Stimulated activated CD8-positive, alpha-beta memory T cell treated with anti-CD3 and anti-CD28 coated beads, Interleukin-15, amount 100 ng/mL, for 48 hours (primary cell): ENCODE measurements at places on chromosomes 13 and 19.

GRCh38 chr19:4007836-4008539 lies 452 bp downstream of the PIAS4 start:
- DNase-seq, result no peak

DNA sequence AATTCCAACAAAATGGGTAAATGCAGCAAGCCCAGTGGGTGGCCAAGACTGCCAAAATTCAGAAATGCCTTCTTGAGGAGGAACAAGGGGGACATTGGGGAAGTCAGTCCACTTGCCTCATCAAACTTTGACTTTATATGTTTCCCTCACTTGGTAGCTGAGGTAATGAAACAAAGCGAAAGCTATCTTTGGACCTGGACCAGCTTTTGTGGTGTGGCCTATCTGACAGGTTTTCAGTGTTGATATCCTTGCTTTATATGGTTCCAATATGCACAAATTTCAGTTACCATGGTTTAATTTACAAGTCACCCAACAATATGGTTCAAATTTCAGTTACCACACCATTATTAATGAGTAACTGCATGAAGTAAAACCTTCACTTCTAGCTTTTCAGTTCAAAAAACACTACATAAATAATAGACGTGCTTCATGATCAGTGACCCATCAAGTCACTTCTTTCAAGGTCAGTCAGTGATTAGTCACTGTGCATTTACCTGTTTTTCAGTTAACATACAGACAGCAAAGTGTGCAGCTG lies 17.7 kb upstream of the POU4F1 start:
- DNase-seq, result no peak

DNA sequence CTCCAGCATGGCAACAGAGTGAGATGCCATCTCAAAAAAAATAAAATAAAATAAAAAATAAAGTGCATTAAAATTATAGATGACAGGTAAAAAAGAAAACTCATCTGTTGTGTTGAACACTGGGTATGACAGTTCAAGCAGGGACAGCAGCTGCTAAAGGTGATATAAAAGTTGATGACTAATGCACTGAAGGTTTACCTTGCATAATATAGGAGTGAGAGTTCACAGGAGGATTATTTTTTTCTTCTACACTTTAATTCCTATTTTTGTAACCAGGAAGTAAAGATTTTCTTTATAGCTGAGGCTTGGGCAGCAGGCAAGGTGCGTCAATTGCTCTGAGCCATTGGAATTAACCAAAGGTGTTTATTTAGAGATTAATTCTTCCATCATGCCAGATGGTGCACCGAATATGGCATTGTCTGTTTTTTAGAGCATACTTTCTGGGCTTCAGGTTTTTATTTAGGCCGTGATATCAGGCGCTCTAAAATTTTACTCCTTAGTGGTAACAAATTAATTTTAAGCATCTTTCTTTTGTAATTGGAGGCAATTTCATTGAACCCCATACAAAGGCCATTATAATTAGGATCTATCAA lies 337.0 kb upstream of the SLC10A2 start:
- no peak for DNase-seq

- no peak for DNase-seq
Measured at GRCh38 chr13:94559222-94559795, 36.6 kb downstream of the TGDS start.

DNA sequence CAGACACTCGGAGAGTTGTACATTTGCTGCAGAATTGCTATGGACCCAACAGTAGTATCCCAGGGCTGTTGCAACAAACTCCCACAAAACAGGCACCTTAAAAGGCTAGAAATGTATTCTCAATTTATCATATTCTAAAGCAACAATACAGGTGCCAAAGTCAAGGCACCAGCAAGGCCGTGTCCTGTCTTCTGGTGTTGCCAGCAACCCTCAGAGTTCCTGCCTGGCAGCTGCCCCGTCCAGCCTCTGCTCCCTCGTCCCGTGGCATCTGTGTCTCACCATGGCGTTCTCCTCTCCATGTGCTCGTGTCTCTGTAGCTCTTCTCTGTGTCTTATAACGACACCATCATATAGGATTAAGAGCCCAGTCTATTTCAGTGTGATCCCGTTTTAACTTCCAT lies 67.7 kb upstream of the ARGLU1 start:
- DNase-seq, result no peak

- DNase-seq, result no peak
Measured at GRCh38 chr13:91196958-91197357, 150.5 kb upstream of the MIR17HG start.

DNA sequence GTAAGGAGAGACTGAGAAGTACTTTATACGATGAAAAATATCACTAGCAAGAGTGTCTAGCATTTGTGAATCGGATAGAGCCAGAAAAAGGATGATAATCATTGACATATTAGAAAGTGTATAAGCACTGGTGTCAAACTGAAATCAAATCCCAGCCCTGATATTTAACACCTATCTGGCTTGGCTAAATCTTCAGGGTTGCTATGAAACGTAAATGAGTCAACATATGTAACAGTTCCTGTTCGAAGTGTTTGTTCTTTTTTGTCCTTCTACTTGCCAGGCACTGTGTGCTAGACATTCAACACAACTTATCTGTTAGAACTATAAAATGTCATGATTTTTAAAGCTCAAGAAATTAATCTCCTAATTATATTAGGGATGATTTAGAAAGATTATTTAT lies 40.8 kb downstream of the SERPINE3 start:
- no peak for DNase-seq

DNA sequence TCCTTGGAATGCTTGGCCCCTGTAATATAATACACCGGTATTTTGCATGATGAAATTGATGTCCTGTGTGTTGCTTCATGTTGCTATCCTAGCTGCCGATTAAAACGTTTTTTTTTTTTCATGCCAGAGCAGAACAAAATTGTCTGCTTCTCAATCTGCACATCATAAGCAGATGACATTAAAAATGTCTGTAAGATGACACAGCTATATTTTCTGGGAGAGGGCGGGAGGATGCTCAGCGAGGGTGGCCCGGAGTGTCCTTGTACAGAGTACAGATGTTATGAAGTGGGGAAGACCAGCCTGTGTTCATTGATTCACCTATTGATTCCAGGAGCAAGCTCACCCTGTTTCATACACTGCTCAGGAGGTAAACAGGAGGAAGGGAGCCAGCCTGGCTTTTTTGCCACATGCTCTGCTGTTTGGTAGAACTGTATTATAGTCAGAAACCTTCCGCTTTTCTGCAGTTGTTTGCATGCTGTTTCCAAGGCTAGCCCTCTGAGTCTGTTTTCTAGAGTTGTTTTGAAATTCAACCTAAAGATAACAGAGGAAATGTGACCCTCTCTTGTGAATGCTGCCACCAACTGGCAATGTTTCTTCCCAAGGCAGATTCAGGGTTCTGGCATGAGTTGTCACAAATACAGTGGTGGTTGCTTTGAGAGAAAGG lies 4.7 kb upstream of the IRS2 start:
- DNase-seq, result no peak

GRCh38 chr19:55116232-55116858 lies 1.1 kb downstream of the PPP1R12C start:
- no peak for DNase-seq

DNA sequence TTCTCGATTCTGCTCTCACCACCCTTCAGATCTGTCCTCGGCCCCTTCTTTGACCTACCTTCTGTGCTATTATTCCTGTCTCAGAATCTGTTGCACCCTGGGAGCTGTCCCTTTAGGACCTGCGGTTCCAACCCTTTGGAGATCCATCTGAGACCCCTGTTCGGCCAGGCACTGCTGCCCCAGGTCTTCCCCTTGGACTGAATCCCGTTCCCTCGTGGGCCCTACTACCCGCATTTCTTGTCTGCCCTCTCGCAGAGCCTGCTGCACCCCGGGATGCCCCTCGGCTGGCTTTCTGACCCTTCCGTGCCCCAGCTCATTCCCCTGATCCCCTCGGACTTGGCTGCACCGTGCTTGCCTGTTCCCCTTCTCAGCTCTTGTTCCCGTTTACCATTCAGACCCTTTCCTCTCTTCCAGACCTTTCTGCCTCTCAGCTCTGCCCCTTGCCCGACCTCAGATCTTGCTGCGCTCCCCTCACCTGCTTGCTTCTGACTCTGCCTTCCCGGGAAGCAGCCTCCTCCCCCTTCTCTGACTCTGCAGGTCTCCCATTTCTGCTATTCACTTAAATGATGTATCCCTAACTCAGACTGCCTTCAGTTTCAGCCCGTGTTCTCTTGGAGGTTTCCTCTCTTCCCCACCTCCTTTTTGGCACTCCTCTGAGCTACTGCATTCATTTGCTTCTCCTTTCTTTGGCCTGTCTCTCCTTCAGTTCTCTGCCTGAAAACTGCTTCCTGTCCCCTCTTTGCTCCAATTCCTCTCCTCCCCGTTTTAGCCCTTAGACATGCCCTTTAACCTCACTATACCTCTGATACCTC lies 1.1 kb downstream of the ARHGAP35 start:
- DNase-seq, result no peak

- DNase-seq, result no peak
Measured at GRCh38 chr19:5877882-5878281, 7.5 kb upstream of the FUT5 start.

DNA sequence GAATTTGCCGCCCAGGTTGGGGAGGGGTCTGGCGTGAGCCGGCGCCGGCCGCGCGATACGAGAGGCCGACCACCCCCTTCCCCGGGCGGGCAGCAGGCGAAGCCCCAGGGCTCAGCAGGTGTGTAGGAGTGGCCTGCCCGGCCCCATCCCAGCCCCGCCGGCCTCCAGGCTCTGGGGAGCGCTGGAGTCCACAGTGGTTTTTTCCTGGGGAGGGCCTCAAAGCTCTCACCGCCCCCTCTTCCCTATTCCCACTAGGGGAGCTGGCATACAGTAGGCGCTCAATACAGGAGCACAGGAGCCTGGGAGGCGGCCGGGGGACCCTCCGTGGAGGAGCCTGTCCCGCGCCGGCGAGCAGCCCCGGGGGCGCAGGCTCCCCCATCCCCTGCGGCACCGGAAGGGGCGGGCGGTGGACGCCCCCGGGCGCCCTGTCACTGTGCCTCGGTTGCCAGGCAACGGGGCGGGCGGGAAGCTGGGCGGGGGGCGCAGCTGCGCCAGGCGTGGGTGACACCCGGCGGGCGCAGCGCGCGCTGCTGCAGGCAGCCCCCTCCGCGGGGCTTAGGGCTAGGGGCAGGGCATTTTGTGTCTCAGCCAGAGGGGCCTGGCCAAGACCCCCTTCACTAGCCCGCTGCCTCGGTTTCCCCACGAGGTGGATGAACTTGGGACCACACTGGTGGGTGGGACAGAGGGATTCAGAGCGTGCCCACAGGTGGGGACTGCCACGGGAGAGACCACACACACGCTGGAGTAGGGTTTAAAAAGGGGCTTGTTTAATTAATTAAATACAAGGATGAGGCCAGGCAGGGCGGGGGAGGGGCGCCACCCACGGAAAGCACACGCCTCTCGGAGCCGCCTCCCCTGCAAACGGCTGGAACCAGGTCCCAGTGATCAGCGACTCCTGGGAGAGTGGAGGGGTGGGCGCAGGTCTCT lies 3.6 kb upstream of the REXO1 start:
- no peak for DNase-seq

- peak; percentile 62 for DNase-seq
Measured at GRCh38 chr13:101258071-101258470, 158.2 kb downstream of the NALCN start.

DNA sequence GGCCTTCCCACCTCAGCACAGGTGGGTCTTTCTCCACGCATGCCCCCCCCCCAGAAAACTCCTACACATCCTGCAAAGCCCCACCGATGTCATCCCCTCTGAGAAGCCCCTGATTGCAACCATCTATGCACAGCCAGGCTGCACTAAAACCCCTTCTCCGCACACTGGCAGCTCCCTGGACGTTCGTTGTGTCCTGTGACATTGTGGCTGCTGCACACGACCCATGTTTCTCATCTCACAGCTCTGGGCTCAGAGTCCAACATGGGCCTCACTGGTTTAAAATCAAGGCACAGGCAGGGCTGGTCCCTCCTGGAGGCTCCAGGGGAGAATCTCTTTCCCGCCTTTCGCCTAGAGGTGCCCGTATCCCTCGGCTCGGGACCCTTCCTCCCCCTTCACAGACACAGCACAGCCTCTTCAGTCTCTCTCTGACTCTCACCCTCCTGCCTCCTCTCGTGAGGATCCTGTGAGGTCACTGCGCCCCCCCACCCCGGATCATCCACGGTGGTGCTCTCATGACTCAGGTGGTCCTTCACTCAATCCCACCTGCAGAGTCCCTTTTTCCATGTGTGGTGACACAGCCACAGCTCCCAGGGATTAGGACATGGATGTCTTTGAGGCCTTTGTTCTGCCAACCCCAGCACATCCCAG lies 71.2 kb downstream of the GADD45B start:
- DNase-seq, result no peak

- DNase-seq, result no peak
Measured at GRCh38 chr19:42177686-42178019, 39.8 kb downstream of the DEDD2 start.

DNA sequence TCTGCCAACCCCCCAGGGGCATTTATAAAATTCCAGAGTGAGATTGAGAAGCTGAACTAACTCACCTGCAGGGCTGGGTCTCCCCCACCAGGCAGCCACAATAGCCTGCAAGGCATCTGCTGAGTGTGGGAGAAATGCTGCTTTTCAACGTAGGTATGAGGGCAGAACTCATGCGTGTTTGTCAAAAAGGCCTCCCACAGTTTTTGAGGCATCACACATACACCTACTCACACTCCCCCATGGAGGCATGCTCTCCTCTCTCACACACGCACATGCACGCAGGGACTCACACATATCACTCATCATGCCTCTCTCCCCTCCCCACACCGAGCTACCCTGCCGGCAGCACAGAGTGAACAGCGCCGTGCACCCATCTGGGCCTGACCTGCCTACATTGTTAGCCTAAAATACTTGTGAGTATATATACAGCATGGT lies 390.5 kb downstream of the FGF9 start:
- DNase-seq, result peak; percentile 54

DNA sequence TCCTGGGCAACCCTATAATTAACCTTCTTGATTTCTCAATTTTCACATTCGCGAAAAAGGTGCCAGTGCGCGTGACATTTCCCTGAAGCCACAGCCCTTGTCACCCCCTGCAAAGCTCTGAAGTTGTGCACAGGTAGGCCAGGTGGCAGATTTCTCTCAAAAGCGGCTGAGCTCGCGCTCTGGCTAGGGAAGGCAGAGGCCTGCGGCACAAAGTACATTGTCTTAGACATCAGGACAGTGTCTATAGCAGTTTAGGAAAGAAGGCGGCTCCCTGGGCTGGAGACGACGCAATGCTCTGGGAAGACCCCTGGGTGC lies 42.9 kb upstream of the ZNF14 start:
- no peak for DNase-seq

- peak; percentile 31 for DNase-seq
Measured at GRCh38 chr19:3276341-3276799, 51.9 kb downstream of the CELF5 start.

DNA sequence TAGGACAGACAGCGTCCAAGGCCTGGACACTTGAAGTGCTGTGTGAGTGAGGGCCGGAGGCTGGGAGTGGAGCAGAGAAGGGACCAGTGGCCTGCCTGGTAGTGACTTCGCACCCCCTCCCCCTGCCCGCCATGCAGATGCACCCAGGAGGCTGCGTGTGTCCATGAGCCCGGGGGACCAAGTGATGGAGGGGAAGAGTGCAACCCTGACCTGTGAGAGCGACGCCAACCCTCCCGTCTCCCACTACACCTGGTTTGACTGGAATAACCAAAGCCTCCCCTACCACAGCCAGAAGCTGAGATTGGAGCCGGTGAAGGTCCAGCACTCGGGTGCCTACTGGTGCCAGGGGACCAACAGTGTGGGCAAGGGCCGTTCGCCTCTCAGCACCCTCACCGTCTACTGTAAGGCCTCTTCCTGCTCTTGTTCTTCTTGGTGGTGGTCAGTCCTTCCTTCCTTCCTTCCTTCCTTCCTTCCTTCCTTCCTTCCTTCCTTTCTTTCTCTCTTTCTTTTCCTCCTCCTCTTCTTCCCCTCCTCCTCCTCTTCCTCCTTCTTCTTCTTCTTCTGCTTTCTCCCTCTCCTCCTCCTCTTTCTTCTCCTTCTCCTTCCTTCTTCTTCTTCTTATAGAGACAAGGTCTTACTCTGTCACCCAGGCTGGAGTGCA lies 6.0 kb upstream of the FFAR1 start:
- DNase-seq, result no peak
